ENCODE measurements at places on chromosomes 1 and 21.

DNA sequence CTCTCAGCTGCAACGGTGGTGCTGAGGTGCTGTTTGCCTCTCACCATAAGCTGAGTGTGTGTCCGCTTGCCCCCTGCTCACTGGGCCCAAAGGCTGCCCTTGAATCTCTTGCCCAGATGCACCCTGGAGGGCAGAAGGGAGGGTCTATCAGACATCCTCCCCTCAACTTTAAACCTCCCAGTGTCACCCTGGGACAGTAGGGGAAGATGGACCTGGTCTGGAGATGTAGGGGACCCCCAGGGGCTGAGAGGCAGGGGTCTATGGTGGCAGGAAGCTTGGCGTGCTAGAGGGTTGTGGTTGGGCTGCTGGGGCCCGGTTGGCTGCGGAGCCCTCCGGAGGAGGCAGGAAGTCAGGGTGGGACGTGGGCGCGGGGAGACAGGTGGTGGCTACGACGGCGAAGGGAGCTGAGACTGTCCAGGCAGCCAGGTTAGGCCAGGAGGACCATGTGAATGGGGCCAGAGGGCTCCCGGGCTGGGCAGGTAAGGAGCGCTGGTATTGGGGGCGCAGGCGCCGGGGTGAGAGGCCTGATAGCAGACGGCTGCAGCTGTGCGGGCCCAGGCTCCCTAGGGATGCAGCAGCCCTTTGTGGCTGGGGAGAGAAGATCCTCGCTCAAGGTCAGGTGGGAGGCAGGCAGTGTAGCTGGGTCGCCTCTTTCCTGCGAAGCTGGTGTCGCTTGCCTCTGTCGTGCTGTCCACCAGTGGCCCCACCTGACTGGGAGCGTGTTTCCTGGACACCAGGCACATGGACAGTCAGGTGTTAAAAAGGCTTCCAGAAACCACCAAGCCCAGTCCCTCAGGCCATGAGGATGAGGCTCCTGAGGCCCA lies at the start of gene LCK:
Gene LCK, plus strand, starts transcription at position 373 of the 824 bp plus-strand sequence. CDS start 23,065 bp downstream, outside the sequence.
- no peak for DNase-seq

DNA sequence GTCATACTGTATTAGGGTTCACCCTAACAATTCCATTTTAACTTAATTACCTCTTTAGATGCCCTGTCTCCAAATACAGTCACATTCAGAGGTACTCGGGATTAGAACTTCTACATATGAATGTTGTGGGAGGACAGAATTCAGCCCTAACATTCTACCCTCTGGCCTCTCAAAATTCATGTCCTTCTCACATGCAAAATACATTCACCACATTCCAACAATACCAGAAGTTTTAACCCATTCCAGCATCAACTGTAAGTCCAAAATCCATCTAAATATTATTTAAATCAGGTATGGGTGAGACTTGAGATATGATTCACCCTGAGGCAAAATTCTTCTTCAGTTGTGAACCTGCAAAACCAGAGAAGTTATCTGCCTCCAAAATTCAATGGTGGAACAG lies 14.5 kb downstream of the LY9 start:
- no peak for DNase-seq

- DNase-seq, result no peak
Observed at GRCh38 chr1:78577257-78578100, 42.8 kb upstream of the IFI44L start.

DNA sequence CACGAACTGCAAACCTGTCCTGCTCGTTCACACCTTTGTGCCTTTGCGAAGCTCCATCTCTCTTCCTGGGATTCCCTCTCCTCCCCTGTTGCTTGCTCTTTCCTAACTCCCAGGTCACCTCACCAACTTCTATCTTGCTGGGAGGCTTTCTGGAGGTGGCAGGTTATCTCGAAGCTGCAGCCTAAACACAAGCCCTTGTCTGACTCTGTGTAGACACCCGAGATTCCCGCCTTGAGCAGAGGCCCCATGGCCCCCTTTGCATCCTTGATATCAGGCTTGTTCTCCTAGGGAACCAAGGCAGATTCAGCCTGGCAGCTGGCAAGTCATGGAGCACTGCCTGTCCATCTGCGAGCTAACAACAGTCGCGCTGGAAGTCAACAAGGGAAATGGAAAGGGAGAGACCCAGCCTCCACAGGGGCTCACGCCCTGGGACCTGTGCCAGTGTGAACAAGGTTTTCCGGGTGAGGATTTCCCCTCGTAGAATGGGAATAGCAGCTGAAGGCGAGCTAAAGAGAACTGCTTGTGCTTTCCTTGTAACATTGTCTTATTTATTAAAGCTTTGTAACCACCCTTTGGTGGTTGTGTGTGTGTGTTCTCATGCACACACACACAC lies 109.5 kb upstream of the JUN start:
- DNase-seq, result no peak

DNA sequence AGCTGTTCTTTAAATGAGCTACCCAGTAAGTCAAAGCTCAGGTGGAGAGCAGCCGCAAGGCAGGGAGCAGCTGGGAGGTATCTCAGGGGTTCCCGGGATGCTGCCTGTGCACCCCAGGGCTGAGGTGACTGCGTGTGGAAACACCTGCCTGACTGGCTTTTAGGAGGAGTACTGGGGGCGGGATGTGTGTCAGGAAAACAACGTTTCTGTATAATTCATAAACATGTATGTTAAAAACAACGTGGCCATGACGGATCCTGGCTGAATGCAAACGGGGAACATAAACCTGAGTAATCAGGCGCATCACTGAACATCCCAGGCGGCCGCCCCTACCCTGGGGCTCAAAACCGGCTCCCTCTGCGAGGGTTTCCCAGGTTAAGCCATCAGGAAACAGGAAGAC lies 1.5 kb downstream of the C1orf159 start:
- no peak for DNase-seq

- no peak for DNase-seq
Observed at GRCh38 chr21:45236481-45236880, 51.2 kb downstream of the POFUT2 start.
